ENCODE measurements at places on chromosomes 1 and 21.

GRCh38 chr1:168301664-168302320, 21.1 kb downstream of the TBX19 start:
- peak; percentile 41 for DNase-seq

DNA sequence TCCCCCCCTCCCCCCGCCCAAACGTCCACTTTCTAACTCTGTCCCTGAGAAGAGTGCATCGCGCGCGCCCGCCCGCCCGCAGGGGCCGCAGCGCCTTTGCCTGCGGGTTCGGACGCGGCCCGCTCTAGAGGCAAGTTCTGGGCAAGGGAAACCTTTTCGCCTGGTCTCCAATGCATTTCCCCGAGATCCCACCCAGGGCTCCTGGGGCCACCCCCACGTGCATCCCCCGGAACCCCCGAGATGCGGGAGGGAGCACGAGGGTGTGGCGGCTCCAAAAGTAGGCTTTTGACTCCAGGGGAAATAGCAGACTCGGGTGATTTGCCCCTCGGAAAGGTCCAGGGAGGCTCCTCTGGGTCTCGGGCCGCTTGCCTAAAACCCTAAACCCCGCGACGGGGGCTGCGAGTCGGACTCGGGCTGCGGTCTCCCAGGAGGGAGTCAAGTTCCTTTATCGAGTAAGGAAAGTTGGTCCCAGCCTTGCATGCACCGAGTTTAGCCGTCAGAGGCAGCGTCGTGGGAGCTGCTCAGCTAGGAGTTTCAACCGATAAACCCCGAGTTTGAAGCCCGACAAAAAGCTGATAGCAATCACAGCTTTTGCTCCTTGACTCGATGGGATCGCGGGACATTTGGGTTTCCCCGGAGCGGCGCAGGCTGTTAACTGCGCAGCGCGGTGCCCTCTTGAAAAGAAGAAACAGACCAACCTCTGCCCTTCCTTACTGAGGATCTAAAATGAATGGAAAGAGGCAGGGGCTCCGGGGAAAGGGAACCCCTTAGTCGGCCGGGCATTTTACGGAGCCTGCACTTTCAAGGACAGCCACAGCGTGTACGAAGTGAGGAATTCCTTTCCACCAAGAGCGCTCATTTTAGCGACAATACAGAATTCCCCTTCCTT, 158.1 kb downstream of the RUNX1 start:
- DNase-seq = peak; percentile 56

DNA sequence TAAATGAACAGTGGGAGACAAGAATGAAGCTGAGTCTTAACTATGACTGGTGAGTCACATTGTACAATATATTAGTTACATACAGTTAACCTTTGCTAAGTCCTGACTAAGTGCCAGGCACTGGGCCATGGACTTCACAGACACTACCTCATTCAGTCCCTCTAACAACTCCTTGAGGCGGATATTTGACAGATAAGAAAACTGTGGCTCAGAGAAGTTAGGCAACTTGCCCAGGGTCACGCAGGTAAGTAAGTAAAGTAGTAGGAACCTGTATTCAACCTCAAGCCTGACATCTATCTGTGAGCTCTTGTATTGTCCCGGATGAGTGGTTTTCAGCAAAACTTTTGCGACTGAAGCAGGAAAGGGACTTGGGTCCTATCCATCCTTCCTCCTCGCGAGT, 62.1 kb downstream of the GNG12 start:
- DNase-seq = no peak

- DNase-seq = no peak
These were observed 137.9 kb upstream of the NGF start for GRCh38 chr1:115475901-115476300.

- DNase-seq = no peak
These were observed 93.1 kb upstream of the BCAR3 start for GRCh38 chr1:93774707-93775106.

- DNase-seq = no peak
These were observed 176.9 kb upstream of the SGIP1 start for GRCh38 chr1:66357021-66357420.

DNA sequence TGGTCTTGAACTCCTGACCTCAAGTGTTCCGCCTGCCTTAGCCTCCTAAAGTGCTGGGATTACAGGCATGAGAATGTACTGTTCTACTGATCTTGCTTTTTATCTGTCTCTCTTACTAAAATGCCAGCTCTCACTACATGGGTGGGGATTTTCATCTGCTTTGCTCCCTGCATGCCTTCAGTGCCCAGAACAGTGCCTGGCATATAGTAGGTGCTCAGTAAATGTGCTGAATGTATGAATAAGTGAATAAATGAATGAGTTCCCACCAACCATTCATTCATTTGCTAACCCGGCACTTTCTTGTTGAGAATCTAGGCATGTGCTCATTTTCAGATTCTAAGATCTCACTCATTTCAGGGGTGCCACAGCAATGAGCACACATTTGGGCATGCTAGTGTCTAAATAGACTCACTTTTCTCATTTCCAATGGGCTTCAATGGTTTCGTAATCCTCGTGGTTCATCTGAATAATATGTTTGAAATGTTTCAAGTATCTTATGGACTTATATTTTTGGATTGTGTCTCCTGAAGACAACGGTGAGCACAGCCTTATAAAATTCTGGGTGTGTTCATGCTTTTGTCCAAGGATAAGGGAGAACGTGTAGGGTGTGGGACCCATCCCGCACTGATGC, 7.6 kb downstream of the DHRS3 start:
- DNase-seq = peak; percentile 57

GRCh38 chr1:205456868-205457745, 1.3 kb upstream of the BLACAT1 start:
- DNase-seq = no peak

DNA sequence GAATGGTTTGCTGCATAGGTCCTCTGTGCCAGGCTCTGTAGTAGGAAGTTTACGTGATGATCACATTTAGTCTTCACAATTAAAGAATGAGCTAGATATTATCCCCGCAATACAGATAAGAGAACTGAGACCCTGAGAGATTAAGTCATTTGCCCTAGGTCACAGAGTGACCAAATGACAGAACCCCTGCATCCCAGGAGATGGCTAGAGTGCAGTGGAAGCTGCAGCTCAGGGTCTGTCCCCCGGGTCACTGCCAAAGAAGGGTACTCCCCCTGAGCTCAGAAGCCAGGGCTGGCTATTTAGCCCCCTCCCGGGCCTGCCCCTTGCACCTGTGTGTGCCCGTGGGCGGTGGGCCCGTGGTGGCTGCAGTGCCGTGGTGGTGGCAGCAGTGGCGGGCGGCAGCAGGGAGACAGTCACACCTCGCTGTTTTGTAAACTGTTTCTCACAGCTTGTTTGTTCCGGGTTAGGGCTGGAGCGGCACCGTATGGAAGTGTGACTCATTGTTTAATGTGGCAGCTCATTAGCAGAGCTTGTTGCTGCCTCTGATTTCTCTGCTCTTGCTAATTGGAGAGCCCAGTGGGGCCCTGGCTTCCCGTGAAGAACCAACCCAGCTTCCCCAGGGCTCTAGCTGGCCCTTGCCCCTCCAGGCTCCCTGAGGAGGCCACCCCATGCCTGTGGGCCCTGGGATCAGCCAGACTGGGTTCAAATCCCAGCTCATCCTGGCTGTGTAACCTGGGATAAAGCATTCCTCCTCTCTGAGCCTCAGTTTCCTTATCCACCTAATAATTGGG, 19.3 kb upstream of the FOXO6 start:
- DNase-seq = no peak

DNA sequence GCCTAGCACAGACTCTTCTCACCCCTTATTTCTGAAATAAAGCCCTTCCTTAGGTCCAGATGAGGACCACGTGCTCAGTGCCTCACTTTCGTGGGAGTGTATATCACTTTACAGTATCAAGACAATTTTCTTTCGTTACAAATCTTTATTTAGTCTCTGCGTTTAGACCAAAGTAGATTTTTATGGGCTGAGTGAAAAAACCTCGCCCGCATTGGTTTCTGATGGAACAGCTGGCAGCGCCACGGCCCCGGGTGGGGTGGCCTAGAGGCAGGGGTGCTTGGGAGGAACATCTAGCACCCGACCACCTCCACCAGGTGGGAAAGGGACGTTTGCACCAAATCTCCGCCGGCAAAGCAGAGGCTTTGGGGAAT, 7.6 kb downstream of the SIM2 start:
- DNase-seq = no peak

DNA sequence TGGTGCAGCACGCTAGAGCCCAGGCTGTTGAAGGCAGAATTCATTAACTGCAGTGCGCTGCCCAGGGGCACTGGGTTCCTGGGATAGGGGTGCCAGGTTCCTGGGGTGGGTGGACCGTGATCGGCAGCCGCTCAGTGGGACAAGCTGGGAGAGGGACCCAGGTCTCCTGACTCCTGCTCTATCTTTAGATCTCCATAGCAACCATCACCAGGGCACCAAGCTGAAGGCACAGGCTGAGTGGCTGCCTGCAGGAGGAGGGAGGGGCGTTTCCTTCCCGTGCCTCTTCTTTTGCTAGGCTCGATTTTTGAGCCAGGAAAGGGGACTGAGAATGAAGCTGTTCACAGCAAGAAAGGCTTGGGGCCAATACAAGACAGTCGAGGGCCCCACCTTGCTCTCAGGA, 20.9 kb upstream of the CDCP2 start:
- DNase-seq = peak; percentile 34

DNA sequence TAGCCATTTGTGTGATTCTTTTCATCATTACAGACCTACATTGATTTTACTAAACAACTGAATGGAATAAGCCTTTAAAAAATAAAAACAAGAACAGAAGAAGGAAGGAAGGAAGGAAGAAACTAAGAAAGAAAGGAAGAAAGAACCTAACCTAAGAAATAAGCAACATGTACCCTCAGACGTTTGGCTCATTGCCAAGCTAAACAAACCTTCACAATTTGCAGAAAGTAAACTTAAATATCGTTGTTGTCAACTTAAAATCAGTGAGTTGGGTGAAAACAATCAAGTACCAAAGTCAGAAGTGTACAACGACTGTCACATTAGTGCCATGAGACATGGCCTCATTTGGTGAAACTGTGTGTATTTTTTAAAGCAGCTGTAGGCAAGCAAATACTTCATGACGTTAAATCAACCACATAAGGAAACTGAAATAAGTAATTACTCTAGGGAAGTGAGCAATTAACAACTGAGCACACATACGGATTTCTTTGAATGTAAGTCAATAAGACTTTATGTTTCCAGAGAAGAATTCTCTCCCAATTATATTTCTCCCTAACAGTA, 313.1 kb upstream of the TMPRSS15 start:
- no peak for DNase-seq

- DNase-seq = peak; percentile 89
These were observed 9.2 kb upstream of the SFPQ start for GRCh38 chr1:35202048-35202719.

- peak; percentile 21 for DNase-seq
These were observed 71.4 kb upstream of the GCLM start for GRCh38 chr1:93980320-93981273.

- no peak for DNase-seq
These were observed 6.1 kb upstream of the SARS1 start for GRCh38 chr1:109207467-109208103.

DNA sequence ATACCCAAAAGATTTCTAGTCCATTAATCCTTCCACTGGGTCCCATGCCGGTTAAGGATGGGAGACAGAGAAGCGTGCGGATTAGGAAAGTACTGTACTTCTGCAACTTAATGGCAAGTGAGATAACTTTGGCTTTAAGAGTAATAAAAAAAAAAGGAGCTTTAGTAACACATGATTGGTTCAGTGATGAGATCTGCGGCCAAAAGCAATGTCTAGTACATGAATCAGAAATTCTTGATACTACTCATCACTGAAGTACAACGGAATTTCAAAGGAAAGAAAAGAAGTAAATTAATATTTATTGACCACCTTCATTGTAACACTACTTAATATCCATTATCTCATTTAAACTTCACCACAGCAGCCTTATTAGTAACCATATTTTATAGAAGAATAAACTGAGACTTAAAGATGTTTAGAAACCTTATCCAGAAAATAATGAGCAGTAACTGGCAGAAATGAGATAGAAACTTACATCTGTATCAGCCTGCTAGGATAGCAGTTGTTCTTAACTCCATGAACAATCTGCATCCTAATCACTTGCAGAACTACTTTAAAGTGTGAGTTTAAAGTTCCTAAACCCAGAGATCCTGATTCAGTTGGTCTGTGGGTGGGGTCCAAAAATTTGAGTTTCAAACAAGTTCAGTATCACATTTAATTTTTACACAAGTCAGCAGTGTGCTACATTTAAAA, 14.1 kb upstream of the NUF2 start:
- no peak for DNase-seq

DNA sequence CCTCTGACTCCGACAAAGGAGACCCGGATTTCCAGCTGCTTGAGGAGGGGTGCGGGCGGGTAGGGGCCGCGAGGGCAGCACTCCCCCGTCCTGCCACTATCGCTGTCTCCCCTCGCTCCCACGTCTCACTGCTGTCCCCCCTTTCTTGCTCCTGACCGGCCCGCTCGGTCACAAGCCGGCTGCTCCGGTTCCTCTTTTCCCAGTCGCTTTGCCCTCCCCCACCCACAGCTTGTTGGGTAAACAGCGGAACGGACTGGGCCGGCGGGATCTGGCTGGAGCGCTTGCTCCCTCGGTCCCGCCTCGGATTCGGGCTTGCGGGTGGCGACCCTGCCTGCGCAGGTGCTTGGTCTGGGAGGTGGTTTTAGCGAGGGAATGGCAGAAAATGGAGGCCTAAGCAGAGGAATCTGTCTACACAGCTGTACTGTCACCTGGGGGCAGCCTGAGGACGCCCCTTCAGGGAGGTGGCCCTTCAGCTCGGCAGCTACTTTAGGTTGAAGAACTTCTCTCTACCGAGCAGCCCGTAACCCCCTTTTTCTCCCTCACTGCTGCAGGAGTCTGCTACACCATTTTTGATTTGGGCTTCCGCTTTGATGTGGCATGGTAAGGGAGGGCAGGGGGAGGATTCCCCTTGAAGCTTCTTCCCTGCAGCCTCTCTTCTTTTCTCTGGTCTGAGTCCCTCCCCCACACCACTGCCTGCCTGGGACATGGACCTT, 645 bp downstream of the ATP6V0B start:
- DNase-seq = peak; percentile 46

- DNase-seq = no peak
These were observed 17.4 kb upstream of the LRRC3 start for GRCh38 chr21:44437696-44438431.

DNA sequence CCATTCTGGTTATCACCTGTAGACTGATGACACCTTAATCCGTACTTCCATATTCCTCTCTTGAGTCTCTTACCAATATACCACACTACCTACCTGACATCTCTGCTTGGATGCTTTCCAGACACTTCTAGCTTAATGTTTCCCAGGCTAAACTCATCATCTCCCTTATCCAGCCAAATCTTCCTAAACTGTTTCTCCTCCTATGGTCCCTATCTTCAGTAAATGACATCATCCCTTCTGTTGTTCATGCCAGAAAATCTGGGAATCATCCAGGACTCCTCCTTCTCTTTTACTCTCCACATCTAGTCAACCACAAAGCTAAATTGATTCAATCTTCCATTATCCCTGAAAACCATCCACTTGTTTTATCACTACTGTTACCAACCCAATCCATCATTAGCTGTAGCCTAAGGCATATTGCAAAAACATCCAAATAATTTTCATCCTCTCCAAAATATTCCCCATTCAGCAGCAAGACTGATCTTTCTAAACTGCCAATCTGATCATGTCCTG, 464.1 kb upstream of the BEND5 start:
- DNase-seq = no peak

GRCh38 chr1:61079898-61080336, 2.4 kb upstream of the NFIA start:
- DNase-seq = peak; percentile 98

All from cardiac muscle cell (in vitro differentiated cells and primary cell).